Esophagus muscularis mucosa (tissue), 4 donors: ENCODE measurements at places on chromosomes 12 and 14. TPM values are rescaled to one million over a fixed set of nuclear protein-coding genes. Genes with fewer than 3 reads are reported as not detected.

CLEC4A gene
- 0.40 TPM for total RNA-seq

ERBB3 gene
- total RNA-seq = 21.2 TPM

CCDC196 gene
- not detected for total RNA-seq

GDF3 gene
- not detected for total RNA-seq

HECTD1 gene
- 197 TPM for total RNA-seq

BDKRB1 gene
- total RNA-seq = 0.42 TPM

ANO6 gene
- 141 TPM for total RNA-seq

ITGB7 gene
- total RNA-seq = 1.1 TPM
